ENCODE measurements at places on chromosomes 11 and 22.

- DNase-seq = no peak
These were observed 23.6 kb upstream of the PAMR1 start for GRCh38 chr11:35548925-35549561.

- no peak for DNase-seq
These were observed 11.3 kb upstream of the CXCR5 start for GRCh38 chr11:118872403-118872821.

- no peak for DNase-seq
These were observed 379 bp upstream of the RAB38 start for GRCh38 chr11:88175569-88176075.

GRCh38 chr22:50678218-50678650, 5.6 kb downstream of the SHANK3 start:
- no peak for DNase-seq

DNA sequence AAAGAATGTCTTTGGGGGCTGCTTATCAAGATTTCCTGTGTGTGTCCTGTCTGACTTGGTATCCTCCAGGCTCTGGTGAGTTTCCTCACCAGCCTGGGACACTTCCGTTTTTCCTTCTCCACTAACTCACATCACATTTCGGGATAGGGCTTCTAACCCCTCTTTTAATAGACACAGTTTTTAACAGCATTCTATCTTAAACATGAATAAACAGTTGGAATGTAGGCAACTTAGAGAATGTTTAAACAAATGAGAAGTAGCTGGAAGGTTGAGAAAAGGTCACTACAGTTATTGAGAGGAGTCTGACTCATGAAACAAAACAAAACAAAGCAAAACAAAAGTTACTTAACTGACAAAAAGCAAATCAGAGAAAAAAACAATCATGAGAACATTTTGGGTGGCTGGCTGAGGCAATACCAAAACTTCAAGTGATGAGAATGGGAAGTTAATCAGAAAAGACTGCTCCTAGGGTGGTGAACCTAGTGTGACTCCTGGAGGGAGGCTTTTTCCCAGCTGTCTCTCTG, 64.7 kb upstream of the CTSC start:
- no peak for DNase-seq

DNA sequence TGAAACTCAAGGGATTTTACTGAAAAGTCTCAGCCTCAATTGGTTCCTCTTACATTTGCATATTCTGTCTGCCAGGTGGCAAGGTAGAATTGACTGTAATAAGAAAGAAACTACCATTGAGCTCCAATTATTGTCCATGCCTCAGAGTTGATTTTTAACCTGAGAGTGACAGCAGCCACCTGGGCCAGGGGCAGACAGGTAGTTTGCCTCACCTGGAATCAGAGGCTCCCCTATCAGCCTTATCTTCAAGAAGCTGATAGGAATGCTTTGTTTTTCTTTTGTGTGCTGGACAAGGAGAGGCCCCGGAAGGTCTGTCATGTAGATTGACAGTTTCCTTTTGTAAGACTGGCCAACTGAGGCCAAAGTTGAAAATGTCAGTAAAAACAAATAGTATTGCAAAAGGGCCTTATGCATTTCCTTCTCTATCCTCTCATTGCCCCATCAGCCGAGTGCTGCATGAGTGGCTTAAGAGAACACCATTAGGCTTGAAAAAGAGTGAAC, 34.1 kb downstream of the CD44 start:
- DNase-seq = no peak

- DNase-seq = peak; percentile 52
These were observed 19.9 kb upstream of the MUC5B start for GRCh38 chr11:1202776-1203504.

All from muscle of arm (tissue), 14 donors.